Activated CD4-positive, alpha-beta T cell treated with anti-CD3 and anti-CD28 coated beads for 36 hours (primary cell): ENCODE measurements at places on chromosomes 2 and 18.

DNA sequence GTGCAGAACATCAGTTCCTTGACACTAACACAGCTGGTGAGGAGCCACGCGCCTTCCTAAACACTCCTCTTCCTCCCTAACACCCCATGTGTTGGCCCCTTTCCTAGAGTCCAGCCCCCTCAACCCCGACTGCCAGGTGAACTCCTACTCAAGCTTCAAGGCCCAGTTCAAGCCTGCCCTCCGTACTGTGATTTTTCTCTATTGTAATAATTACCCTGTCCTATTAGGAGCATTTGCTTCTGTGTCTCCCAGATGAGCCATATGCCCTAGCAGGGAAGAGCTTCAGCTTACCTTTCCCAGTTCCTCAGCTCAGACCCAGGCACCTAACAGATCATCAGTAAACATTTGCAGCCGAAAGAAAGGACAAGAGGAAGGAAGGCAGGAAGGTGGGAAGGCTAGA is 130.6 kb upstream of the SALL3 start:
- no peak for DNase-seq

DNA sequence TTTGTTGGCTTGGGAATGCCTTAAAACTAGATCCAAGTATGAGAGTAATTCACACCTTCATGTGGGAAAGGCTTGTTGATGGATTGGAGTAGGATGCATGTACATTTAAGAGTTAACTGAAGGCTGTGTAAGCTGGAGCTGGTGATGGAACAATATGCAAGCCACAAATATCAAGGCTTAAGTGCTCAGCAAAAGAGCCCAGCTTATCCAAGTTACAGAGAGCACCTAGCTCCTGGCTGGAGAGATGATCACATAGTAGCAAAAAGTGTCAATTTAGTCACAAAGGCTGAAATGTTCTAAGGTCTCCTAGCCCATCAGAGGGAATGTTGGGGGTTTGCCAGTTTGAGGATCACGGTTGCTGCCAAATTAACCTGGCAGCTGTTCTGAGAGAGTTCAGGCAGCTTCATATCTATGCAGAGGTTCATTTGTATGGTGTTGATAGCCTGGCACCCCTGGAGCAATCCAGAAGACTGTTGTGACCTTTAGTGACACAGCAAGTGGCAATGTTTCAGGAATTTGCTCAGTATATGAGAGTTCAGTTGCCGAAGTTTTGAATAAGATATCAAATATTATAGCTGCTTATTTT is 228.2 kb downstream of the DOK6 start:
- DNase-seq: no peak

DNA sequence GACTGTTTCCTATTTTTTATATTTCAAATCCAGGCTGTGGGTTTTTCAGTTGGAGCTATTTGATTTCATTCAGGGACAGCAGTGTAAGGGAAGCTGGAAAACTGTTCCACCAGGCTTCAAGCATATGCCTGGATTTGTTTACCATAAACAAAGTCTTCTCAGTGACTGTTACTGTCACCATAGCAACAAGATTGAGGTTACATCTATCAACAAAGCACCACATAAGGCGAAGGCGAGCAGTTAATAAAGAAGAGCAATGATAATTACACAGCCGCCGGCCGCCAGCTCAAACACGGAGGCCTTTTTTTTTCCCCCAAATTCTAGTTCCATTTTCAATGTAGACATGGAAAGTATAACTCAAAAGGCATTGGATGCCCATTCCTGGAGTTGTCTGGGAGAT is 553.7 kb upstream of the SYT4 start:
- no peak for DNase-seq

DNA sequence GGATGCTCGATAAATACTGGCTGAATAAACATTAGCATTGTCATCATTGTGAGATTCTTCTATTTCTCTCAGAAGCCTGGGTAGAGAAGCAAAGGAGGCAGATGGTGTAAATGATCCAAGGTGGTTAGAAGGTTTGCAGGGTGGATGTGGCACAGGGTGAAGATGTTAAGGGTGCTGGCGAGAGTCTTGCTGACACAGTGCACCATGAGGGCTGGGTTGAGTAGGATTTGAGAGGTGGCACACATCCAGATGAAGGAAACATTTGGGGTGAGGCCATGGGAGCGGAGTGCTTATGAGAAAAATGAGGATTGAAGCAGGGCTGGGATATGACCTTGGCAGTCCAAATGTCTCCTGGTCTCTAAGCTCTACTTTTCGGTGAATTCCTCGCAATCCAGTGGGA is 17.8 kb upstream of the CPO start:
- no peak for DNase-seq

GRCh38 chr2:192098814-192099491 is 95.8 kb downstream of the TMEFF2 start:
- DNase-seq: no peak

DNA sequence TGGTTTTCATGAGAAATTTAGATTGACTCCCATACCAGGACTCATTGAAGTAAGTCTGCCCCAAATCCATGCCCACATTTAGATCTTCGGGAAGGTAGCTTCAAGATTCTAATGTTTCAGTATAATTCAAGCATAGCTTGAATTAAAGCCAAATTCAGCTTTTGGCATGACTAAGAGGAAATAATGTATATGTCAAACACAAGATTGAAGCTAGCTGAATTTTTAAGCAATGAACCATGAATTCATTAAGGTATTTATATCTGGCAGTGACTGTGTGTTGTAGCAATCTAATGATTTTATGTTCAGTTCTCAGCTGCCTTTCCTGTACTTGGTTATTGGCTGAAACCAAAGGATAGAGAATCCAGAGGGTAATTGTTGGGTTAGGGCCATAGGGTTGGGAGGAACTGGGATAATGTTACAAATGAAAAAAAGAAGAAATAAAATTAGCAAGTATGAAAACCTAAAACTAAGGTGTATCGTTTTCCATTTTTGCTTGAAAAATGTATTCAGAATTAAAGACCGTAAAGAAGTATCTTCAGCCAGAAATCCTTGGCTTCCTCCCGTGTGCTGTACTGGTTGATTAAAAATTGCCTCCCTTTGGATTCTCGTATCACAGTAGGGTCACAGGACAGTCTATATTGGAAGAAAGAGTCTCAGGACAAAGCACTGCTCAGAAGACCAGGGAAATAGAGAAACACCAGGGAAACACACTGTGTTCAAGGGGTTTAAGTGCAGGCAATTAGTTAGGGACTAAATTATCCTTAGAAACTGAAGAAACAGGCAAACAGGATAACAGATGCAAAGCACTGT is 119.0 kb upstream of the FN1 start:
- no peak for DNase-seq

- no peak for DNase-seq
Measured at GRCh38 chr2:134836986-134837385, 1.4 kb upstream of the ACMSD start.

- DNase-seq: peak; percentile 35
Measured at GRCh38 chr2:68643011-68643873, at the start of gene PROKR1. Gene PROKR1 (plus strand): TSS chr2:68643579. CDS start chr2:68645822, 2,243 bp downstream.

DNA sequence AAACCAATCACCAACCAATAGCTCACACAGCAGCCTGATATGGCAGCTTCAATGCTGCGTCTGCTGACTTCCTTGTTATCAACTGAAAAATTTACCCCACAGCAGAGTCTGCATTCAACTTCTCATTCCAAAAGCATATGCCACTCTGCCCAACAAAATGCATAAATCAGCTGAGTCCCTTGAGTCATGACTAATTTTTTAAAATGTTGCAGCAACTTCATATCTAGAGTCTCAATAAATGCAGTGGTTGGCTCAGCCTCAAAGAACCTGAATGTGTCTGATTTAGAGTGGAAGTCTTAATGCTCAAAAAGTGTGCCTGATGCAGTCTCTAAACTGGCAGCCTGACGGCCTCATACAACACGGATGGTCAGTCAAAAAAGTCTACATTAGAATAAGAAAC is 46.5 kb downstream of the FARSB start:
- DNase-seq: no peak

GRCh38 chr2:143075711-143076110 is 53.5 kb upstream of the ARHGAP15 start:
- DNase-seq: no peak

DNA sequence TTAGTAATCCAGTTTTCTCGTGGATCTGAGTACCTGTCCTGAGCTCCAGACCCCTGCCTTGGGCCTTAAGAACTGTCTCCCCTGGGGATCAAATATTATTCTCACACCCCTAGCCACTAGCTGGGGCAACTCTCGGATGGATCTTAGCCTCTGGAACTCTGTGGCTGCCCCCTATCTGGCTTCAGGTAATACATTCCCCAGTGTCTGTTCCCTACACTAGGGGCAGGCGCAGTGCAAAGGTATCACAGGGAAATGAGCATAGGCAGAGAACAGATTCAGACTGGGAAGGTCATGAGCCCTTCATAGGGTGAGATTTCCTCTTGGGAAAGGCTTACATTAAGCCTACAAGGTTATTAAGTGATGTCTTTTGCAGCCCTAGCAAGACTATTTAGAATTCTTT is 11.2 kb upstream of the SIX2 start:
- no peak for DNase-seq

GRCh38 chr2:127044977-127045661 is 61.8 kb downstream of the BIN1 start:
- DNase-seq: no peak

GRCh38 chr18:59272891-59273758 is at the start of gene RAX:
Gene RAX (minus strand): TSS chr18:59273454. CDS start chr18:59273206, 248 bp downstream.
- peak; percentile 65 for DNase-seq

DNA sequence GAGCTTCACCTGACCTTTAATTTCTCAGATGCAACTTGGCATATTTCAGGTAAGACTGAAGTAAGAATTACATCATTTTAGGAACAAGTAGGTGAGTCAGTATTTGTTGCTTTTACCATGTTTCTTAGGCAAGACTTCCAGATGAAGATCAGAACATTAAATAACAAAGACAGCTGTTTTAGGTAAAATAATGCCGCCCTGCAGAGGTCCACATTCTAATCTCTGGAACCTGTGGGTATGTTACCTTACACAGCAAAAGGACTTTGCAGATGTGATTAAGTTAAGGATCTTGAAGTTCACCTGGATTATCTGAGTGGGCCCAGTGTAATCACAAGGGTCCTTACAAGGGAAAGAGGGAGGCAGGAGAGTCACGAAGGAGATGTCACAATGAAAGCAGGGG is 39.3 kb downstream of the ICOS start:
- DNase-seq: no peak

DNA sequence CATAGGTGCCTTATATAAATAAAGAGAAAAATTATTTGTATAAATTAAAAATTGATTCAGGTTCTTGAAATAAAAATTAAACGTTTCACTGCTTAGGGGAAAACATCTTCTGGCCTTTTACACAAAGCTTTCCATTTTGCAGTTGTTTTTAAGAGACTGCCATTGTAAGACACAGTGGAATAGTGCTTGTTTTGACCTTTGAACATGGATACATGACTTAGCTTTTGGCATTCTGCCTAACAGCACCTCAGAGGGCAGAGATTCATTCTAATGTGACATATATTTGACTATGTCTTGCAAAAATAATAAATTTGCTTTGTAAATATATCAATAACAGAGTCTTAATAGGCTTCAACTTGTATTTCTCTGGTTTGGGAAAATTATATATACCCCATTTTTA is 142.1 kb downstream of the SLC4A10 start:
- no peak for DNase-seq

DNA sequence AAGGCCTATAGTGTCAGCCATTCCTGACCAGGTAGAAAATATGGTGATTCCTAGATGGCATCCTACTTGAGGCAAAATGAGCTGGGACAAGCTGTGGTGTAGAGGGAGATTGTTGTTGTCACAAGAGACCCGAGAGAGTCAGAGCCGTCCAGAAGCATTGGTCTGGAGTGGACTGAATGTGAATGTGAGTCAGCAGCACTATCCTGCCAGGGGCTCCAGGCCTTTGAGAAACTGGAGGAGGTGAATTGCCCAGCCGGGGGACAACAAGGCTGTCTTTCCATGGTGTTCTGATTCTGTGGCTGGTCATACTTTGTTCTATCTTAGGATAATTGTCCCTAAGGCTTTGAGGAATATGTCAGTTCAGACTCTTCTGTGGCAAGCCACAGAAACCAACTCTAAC is 29.4 kb upstream of the EIF2AK3 start:
- no peak for DNase-seq
